ENCODE measurements at places on chromosomes 3 and 15. TPM values are rescaled to one million over a fixed set of nuclear protein-coding genes. Genes with fewer than 3 reads are reported as not detected.

The CILP gene
- total RNA-seq, result 7.0 TPM

The TMEM42 gene
- 12.1 TPM for total RNA-seq

The SKOR1 gene
- total RNA-seq, result not detected

The LYZL4 gene
- not detected for total RNA-seq

The TMEM207 gene
- total RNA-seq, result not detected

The TNFAIP8L3 gene
- 0.58 TPM for total RNA-seq

The UQCC5 gene
- not detected for total RNA-seq

The SPATA12 gene
- total RNA-seq, result not detected

The CKMT1A gene
- total RNA-seq, result 142 TPM

DNA sequence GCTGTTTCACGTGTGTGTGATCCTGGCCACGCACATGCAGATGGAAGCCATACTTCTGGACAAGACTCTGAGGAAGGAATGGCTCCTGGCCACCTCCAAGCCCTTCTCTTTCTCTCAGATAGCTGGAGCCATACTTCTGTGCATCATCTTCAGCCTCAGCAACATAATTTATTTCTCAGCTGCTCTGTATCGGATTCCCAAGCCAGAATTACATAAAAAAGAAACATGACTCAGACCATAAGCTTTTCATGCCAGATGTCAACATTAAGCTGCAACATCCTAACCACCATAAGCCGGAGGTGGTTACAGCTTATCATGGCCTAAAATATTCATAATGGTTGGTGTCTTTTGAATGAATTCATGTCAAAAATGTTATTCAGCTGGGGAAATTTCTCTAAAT lies 10.6 kb upstream of the KIF23 start:
- no peak for DNase-seq

DNA sequence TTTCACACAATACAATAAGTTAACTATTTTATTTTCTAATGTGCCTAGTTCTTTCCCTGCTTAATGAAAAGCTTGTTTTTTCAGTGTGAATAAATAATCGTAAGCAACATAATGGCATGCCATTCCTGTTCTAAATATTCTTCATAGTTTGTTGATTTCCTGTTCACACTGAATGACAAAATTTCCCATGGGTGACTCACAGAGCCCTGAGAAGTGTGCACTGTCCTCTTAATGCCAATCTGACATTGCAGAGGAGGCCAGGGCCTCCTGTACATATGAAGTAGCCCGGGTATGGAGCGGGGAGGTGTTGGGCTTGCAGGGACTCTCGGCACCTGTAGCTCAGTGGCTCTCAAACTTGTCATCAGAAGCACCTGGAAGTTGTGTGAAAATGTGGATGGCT lies 24.3 kb downstream of the CCR3 start:
- no peak for DNase-seq

GRCh38 chr3:4021162-4021561 lies 221.9 kb downstream of the LRRN1 start:
- DNase-seq, result peak; percentile 16

GRCh38 chr3:58167431-58168351 lies 43.1 kb downstream of the DNASE1L3 start:
- peak; percentile 81 for DNase-seq

DNA sequence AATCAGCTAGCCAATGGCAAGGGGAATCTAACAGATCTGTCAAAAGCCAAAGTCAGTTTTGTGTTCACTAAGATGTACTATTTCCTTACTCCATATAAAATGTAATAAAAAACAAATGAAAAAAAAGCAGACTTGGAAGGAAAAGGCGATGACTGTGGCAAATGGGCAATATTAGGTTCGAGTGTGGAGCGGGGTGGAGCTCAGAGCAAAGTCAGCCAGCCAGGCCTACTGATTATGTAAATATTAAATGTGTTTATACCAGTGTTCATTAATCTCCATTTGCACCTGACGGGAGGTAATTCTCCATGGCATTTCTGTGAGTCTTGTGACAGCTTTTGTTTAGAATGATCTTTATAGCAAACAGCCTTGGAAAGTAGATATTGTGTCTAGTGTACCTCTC lies 96.2 kb upstream of the KCNMB2 start:
- DNase-seq, result no peak

GRCh38 chr15:68284616-68285258 lies 7.2 kb downstream of the FEM1B start:
- no peak for DNase-seq

GRCh38 chr15:101151288-101151687 lies 100.6 kb downstream of the CHSY1 start:
- DNase-seq, result no peak

- DNase-seq, result peak; percentile 87
Measured at GRCh38 chr15:66080717-66081398, 172.7 kb downstream of the MEGF11 start.

GRCh38 chr15:100039994-100040393 lies 301.8 kb downstream of the ADAMTS17 start:
- no peak for DNase-seq

DNA sequence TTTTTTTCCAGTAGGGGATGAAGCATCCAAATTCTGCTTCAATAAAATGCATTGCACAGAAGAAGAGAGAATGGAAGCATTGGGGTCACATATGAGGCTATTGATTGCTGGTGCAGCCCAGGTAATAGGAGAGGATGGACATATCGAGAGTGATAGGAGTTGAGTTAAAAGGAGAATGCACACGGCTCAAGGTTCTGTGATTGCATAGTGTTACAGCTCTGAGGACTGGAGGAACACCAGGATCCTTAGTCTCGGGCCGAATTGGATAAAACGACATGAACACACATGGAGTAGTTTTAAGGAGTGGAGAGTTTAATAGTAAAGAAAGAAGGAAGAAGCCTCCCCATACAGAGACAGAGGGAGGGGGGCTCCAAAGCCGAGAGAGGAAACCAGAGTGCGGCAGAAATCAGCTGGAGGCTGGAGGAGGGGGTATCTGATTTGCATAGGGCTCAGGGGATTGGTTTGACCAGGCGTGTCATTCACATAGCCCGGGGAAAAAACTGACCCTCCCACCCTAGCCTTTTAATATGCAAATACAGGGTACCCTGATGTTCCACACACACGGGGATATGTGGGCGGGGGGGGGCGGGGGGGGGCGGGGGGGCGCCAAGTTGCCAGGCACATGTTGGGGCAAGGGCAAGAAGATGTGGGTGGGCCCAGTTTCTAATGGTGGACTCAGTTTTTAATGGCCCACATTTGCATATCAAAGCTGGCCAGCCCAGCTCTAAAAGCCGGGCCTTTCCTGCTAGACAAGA lies 156.9 kb downstream of the AGBL1 start:
- no peak for DNase-seq

DNA sequence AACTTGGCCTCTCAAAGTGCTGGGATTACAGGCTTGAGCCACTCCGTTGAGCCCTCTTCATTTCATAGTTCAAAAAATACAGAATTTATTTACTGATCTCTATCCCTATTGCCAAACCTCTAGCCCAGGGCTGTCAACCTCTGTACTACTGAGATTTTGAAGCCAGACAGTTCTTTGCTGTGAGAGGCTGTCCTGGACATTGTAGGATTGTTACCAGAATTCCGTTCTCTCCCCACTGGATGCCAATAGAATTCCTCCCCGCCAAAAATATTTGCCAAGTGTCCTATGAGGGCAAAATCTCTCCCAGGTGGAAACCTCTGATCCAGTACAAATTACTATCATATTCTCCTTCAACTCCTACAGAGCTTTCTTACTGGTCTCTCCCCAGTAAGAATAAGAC lies 29.6 kb upstream of the ADAMTS9 start:
- no peak for DNase-seq

GRCh38 chr3:69115731-69116130 lies 6.7 kb downstream of the LMOD3 start:
- no peak for DNase-seq

DNA sequence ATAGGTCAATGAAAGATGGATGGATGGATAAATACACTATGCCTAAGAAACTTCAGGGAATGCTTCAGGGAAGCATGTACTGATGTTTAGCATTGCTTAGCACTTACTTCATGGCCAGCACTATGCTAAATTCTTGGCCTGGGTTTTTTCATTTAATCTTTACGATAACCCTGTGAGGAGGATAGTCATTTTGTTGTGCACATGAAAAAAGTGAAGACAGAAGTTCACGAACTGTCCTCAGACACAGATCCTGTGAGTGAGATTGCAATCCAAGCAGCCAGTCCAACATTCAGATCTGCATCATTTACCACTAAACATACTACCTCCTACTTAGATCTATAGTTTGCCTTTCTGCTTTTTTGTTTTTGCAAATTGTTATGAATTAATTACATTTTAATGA lies 510.8 kb upstream of the AGTR1 start:
- peak; percentile 5 for DNase-seq

- DNase-seq, result peak; percentile 47
Measured at GRCh38 chr3:71066356-71066755, 517.2 kb downstream of the FOXP1 start.

DNA sequence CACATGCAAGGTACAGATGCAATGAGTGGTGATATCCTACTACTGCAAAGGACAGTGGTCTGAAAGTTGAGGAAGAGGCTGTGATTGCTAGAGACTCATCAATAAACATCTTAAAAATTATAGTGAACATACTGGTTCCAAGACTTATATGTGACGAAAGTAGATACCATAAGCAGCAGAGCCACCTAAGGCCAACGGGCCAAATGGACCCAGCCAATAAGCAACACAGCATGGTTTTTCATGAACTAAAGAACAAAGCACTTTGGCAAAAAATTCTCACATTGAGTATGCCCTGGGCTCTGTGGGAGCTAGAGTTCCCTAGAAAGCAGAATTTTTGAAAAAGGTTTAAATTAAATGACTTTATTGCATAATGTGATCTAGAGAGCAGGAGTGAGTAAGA lies 272.1 kb downstream of the SI start:
- DNase-seq, result no peak

- no peak for DNase-seq
Measured at GRCh38 chr3:149999421-149999820, 28.7 kb upstream of the PFN2 start.

DNA sequence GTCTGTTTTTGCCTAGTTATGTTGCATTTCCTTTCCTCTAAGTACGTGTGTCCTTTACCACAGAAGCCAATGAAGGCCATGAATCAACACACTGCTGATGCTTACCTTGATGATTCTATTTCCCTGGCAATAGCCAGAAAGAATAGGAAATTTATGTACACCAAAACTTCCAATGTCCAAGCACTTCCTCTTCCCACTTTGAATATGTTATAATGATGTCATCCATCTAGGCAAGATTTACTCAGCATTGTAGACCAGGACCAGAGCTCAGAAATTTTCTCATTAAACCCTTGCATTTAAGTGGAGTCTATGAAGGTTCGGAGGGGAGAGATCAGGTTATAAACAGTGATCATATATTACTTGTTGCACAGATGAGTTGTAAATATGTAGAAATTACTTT lies 126.0 kb downstream of the THRB start:
- DNase-seq, result no peak
